ENCODE measurements at places on chromosomes 13 and 19.

GRCh38 chr13:98664047-98664446 is 87.1 kb upstream of the STK24 start:
- no peak overlapping the region for H3K4me3 ChIP-seq
- H3K36me3 ChIP-seq: peaks cover 5% of the 10 kb centered on the region
- no peaks in the 10 kb centered on the region for H3K27me3 ChIP-seq
- peak overlapping the region; percentile 47 for H3K27ac ChIP-seq
- H3K4me1 ChIP-seq: peaks cover 8% of the 10 kb centered on the region
- DNase-seq: peak; percentile 26

DNA sequence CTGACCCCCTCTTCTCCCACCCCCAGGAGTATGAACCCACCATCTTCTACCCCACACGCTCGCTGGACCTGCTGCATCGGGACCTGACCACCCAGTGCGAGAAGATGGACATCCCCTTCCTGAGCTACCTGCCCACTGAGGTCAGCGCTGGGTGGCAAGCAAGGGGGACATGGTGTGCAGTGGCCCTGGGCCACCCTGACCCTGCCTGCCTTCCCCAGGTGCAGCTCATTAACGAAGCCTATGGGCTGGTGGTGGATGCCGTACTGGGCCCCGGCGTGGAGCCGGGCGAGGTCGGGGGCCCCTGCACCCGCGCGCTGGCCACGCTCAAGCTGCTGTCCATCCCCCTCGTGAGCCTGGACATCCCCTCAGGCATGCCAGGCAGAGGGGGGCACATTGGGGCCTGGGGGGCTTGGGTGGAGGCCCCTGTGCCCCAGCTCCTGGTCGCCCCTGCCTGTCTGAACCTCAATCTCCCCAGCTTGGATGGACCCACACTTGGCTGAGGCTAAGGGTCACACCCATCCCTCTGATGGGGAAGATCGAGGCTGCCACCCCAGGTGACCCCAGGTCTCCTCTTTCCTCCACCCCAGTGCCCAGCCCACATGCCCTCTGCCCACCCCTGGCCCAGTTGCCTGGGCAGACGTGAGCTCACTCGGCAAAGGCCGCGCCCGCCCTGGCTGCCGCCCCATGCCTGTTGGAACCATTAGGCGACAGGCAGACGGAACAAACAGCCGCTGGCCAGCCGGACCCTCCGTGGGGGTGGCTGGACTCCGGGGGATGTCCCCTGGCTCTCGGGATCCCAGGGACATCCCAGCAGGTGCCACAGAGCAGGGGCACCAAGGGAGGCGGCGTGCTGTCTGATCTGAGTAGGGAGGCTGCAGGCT is 2.5 kb upstream of the CILP2 start:
- no peak overlapping the region for H3K4me3 ChIP-seq
- H3K27me3 ChIP-seq: peaks cover 12% of the 10 kb centered on the region
- peaks cover 10% of the 10 kb centered on the region for H3K4me1 ChIP-seq

- no peaks in the 10 kb centered on the region for H3K36me3 ChIP-seq
- H3K4me1 ChIP-seq: no peaks in the 10 kb centered on the region
- H3K27me3 ChIP-seq: peaks cover 53% of the 10 kb centered on the region
- no peak overlapping the region for H3K27ac ChIP-seq
- no peak for DNase-seq
Measured at GRCh38 chr19:51726049-51726448, 2.3 kb upstream of the HAS1 start.

GRCh38 chr13:75795274-75795673 is 159.1 kb downstream of the LMO7 start:
- no peak for DNase-seq
- H3K36me3 ChIP-seq: peaks cover 15% of the 10 kb centered on the region
- peaks cover 9% of the 10 kb centered on the region for H3K4me1 ChIP-seq
- H3K27ac ChIP-seq: no peak overlapping the region
- H3K27me3 ChIP-seq: no peaks in the 10 kb centered on the region

- no peak overlapping the region for H3K27ac ChIP-seq
- no peaks in the 10 kb centered on the region for H3K4me1 ChIP-seq
- H3K27me3 ChIP-seq: no peaks in the 10 kb centered on the region
- peaks cover 9% of the 10 kb centered on the region for H3K36me3 ChIP-seq
- no peak for DNase-seq
- H3K4me3 ChIP-seq: no peak overlapping the region
Measured at GRCh38 chr19:5117421-5117820, 148.5 kb downstream of the KDM4B start.

- no peak overlapping the region for H3K4me3 ChIP-seq
- H3K27me3 ChIP-seq: no peaks in the 10 kb centered on the region
- H3K36me3 ChIP-seq: no peaks in the 10 kb centered on the region
- no peak overlapping the region for H3K27ac ChIP-seq
Measured at GRCh38 chr13:51782026-51782710, 21.8 kb downstream of the DHRS12 start.

Measured in Calu3 (cell line).